Osteocyte (in vitro differentiated cells): ENCODE measurements at places on chromosomes 3 and 15. TPM values are rescaled to one million over a fixed set of nuclear protein-coding genes. Genes with fewer than 3 reads are reported as not detected.

DNA sequence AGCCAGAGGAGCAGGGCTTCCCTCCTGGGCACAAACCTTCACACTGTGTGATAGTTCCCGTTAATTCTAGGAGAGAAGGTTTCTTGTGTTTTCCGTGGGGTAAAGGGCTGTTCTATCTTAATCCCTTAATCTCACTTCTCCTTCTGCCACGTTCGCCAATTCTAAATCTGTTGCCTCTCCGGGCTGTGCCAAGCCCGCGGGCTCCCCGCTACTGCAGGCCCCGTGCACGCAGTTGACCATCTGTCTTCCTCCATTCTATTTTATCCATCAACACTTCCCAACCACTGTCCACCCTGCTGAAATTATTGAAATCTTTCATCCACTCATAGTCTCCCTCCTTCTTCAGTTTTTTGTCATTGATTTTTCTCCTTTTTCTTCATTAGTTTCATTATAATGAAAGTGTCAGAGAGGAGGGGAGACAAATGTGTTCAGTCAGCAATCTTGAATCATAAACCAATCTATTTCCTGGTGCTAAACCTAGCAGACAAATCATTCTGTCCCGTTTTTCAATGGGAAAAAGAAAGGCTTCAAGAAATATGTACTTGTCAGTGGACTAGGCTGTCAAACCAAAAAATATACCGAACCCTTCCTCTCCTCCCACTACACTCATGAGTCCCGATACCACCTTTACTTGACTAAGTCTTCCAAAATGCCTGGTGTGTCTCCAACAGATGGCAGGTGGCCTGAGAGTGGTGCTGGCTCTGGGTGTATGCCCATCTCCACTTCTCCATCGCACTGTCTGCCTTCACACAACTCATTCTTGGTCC, 39.6 kb downstream of the SLCO2A1 start:
- no peaks in the 10 kb centered on the region for H3K36me3 ChIP-seq
- H3K27me3 ChIP-seq: no peaks in the 10 kb centered on the region
- no peak overlapping the region for H3K4me3 ChIP-seq
- H3K27ac ChIP-seq: no peak overlapping the region
- H3K4me1 ChIP-seq: peaks cover 44% of the 10 kb centered on the region

- H3K36me3 ChIP-seq: no peaks in the 10 kb centered on the region
- H3K4me3 ChIP-seq: no peak overlapping the region
- no peaks in the 10 kb centered on the region for H3K4me1 ChIP-seq
- H3K27ac ChIP-seq: no peak overlapping the region
- no peaks in the 10 kb centered on the region for H3K27me3 ChIP-seq
Observed at GRCh38 chr3:191740712-191741111, 279.7 kb downstream of the PYDC2 start.

DNA sequence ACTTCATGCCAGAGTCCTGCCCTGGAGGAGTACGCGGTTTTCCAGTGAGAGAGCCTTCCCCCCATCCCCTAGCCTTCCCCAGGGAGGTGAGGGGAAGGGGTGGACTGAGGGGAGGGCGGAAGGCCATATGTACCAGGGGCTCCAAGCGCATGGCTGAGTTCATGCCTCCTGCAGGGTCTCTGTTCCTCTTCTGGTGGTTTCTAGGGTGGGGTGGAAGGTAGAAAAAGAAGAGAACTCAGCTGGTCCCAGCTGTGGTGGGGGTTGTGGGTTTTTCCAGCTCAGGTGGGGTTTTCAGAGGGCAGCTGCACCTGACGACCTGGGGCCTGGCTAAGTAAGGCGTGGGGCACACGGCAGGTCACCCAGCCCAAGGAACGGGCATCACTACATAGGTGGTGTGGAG, 10.7 kb upstream of the IQSEC1 start:
- H3K36me3 ChIP-seq: no peaks in the 10 kb centered on the region
- DNase-seq: no peak
- H3K27me3 ChIP-seq: peaks cover 5% of the 10 kb centered on the region
- H3K27ac ChIP-seq: no peak overlapping the region
- H3K4me3 ChIP-seq: no peak overlapping the region

GRCh38 chr15:71425388-71425787, 310.1 kb downstream of the THSD4 start:
- H3K27ac ChIP-seq: no peak overlapping the region
- no peak for DNase-seq
- H3K27me3 ChIP-seq: no peaks in the 10 kb centered on the region
- H3K4me3 ChIP-seq: no peak overlapping the region

GRCh38 chr3:66403323-66403990, 97.4 kb downstream of the LRIG1 start:
- H3K4me3 ChIP-seq: no peak overlapping the region
- H3K27ac ChIP-seq: peak overlapping the region; percentile 70
- H3K27me3 ChIP-seq: no peaks in the 10 kb centered on the region
- H3K4me1 ChIP-seq: peaks cover 79% of the 10 kb centered on the region
- no peak for DNase-seq
- peaks cover 30% of the 10 kb centered on the region for H3K36me3 ChIP-seq

DNA sequence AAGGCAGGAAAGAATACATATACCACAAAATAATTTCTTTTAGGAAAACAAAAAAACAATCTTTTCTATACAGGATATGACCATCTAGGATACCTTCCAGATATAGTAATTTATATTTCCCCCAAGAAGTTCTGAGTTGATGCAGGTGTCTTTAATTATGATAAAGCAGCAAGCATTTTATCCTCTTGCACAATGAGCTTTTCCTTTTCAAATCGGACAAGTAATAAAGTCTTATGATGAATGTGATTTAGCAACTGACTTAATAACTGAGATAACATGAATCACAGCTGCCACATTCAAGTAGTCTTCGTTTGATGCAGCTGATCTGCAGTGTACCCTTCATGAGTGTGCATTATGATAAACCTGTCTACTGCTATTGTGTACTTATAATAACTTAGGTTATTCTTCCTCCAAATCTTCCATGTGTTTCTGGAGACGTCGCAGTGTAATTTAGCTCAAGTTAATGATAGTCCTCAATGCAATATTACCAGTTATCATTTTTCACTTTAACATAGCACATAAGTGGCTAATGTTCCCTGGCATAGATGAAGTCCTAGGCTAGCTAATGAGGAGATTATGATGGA, 260.3 kb upstream of the MRPL3 start:
- H3K27ac ChIP-seq: no peak overlapping the region
- no peaks in the 10 kb centered on the region for H3K4me1 ChIP-seq
- H3K4me3 ChIP-seq: no peak overlapping the region
- peaks cover 2% of the 10 kb centered on the region for H3K27me3 ChIP-seq

DNA sequence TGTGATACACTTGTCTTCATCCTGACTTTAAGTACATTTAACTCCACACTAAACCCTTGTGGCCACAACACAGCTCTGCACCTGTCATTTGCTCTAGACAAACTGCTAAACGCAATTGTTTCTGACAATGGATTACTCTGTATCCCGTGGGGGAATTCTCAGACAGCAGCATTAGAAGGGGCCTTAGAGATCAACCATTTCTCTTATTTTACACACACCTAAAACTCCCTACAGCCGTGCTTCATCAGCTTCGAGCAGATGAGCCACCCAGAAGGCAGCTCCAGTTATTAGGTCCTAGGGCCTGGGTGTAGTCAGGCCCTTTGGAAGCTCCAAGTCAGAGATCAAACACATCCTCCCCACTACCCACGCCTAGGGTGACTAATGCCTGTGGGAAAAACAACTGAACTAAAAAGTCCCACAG, 1.3 kb upstream of the IL12A start:
- no peak for DNase-seq
- H3K4me1 ChIP-seq: peaks cover 31% of the 10 kb centered on the region
- no peaks in the 10 kb centered on the region for H3K36me3 ChIP-seq
- H3K27me3 ChIP-seq: no peaks in the 10 kb centered on the region
- H3K4me3 ChIP-seq: no peak overlapping the region

GRCh38 chr3:184586851-184587250, 25.3 kb downstream of the EPHB3 start:
- peaks cover 21% of the 10 kb centered on the region for H3K4me1 ChIP-seq
- no peaks in the 10 kb centered on the region for H3K36me3 ChIP-seq
- H3K27ac ChIP-seq: no peak overlapping the region
- DNase-seq: no peak

- no peaks in the 10 kb centered on the region for H3K27me3 ChIP-seq
- H3K4me3 ChIP-seq: no peak overlapping the region
- H3K36me3 ChIP-seq: no peaks in the 10 kb centered on the region
- no peak overlapping the region for H3K27ac ChIP-seq
Observed at GRCh38 chr3:6421666-6422445, 439.1 kb upstream of the GRM7 start.

GRCh38 chr3:81995329-81995728, 233.9 kb upstream of the GBE1 start:
- no peak overlapping the region for H3K27ac ChIP-seq
- peaks cover 2% of the 10 kb centered on the region for H3K4me1 ChIP-seq
- no peaks in the 10 kb centered on the region for H3K27me3 ChIP-seq
- H3K36me3 ChIP-seq: no peaks in the 10 kb centered on the region

DNA sequence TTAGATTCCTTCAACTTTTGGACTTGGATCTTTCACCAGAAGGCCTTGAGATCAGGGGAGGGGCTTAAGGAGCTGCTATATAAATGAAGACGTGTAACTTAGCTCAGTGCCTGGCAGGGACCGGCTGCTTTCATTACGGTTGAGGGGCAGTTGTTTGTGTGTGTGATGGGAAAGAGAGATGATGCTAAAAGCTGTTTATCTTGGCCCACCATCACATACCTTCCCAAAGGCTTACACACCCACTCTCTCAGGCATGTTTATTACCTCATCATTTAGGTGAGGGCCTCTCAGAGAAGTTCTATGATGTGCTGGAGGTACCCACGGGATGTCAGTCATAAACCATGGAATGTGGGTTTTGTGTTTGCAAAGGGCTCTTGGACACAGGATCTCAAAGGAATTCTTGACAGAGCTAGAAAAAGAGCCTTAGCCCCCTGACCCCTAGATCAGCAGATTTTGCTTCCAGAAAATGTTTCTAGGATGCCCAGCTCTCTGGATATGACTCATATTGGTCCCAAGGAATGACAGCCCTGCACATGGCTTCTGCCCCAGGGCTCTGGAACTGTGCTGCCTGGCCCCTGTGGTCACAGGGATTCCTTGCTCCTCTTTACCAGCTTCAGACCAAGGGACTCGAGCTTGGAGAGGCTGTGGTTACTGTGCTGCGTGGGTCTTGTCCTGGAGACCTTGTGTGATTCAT, 15.9 kb upstream of the SMAD3 start:
- peak overlapping the region; percentile 94 for H3K27ac ChIP-seq
- H3K27me3 ChIP-seq: no peaks in the 10 kb centered on the region
- no peak overlapping the region for H3K4me3 ChIP-seq
- peaks cover 40% of the 10 kb centered on the region for H3K4me1 ChIP-seq

- no peak overlapping the region for H3K27ac ChIP-seq
- no peak overlapping the region for H3K4me3 ChIP-seq
- DNase-seq: no peak
- no peaks in the 10 kb centered on the region for H3K27me3 ChIP-seq
- peaks cover 27% of the 10 kb centered on the region for H3K36me3 ChIP-seq
- no peaks in the 10 kb centered on the region for H3K4me1 ChIP-seq
Observed at GRCh38 chr3:127610105-127610504, 11.9 kb downstream of the MCM2 start.

- H3K4me1 ChIP-seq: no peaks in the 10 kb centered on the region
- DNase-seq: no peak
- H3K36me3 ChIP-seq: no peaks in the 10 kb centered on the region
- H3K4me3 ChIP-seq: no peak overlapping the region
Observed at GRCh38 chr15:77667338-77668234, 34.9 kb upstream of the LINGO1 start.

- H3K4me3 ChIP-seq: no peak overlapping the region
- no peaks in the 10 kb centered on the region for H3K36me3 ChIP-seq
- no peak for DNase-seq
- peaks cover 14% of the 10 kb centered on the region for H3K4me1 ChIP-seq
Observed at GRCh38 chr3:4552811-4553210, 59.7 kb downstream of the ITPR1 start.

DNA sequence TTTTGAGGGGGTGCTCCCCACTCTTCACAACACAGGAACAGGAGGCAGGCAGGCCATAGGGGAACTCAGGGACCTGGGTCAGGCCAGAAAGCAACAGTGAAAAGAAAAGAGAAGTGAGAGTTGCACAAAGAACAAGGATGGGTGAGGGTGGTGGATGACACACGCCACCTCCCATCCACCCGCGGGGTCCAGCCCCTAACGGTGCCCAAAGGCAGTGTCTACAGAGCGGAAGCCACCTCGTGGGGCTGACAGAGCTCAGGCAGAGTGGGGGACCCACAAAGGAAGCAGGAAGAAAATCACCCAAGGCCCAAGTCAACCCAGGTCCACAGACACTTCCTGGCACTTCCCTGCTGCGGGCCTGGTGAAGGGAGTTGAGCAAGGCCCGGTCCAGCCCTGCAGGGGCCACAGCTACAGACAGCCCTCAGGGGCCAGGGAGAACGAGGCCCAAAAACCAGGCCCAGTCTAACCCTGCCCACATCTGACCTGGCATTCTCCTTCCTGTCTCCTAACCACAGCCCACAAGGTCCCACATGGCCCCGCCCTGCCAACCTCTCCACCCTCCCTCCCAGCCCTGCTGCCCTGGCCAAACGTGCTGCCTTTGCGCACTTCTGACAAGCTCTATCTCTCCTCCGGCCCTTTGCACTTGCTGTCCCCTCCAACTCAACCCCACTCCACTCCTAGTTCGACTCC, 5.9 kb downstream of the NUP210 start:
- H3K4me1 ChIP-seq: peaks cover 21% of the 10 kb centered on the region
- no peak overlapping the region for H3K27ac ChIP-seq
- H3K36me3 ChIP-seq: no peaks in the 10 kb centered on the region
- no peak for DNase-seq
- no peaks in the 10 kb centered on the region for H3K27me3 ChIP-seq

- no peaks in the 10 kb centered on the region for H3K36me3 ChIP-seq
- peaks cover 6% of the 10 kb centered on the region for H3K4me1 ChIP-seq
- H3K27me3 ChIP-seq: peaks cover 40% of the 10 kb centered on the region
- DNase-seq: no peak
- H3K27ac ChIP-seq: no peak overlapping the region
- H3K4me3 ChIP-seq: no peak overlapping the region
Observed at GRCh38 chr3:194374935-194375334, 5.4 kb upstream of the LRRC15 start.

DNA sequence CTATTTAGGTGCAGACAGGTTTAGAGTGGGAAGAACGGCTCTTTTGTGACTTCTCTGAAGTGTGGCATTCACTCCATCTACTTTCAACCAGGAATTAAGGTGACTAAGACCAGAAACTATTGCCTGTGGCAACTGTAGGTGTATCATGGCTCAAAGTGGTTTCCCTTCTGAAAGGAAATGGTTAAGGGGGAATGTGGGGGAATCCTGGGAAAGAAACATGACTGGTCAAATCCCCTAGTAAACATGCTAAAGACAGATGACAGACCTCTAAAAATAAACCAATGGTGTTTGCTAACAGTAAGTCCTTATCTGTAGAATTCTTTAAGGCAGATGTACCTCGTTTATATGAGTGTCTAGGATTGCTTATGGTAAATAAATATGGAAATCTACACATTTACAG, 56.9 kb downstream of the MEGF11 start:
- peaks cover 36% of the 10 kb centered on the region for H3K27me3 ChIP-seq
- H3K27ac ChIP-seq: no peak overlapping the region
- no peaks in the 10 kb centered on the region for H3K4me1 ChIP-seq

DNA sequence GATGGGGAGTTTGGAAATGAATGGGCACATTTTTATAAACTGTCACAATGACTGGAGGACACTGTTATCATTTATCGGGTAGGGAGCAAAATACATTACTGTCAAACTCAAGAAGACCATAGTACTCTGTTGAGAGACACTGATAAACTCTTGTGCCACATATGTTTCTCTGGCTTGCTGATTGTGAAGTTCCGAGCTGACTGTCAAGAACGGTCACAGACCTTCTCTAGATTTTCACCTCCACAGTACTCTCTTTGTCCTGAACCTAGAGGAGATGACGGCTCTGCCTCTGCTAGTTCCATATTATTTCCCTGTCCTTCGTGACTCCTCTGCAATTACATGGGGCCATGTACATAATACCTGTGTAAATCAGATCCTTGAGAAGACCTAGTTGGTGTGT, 451.9 kb downstream of the LPP start:
- no peaks in the 10 kb centered on the region for H3K27me3 ChIP-seq
- DNase-seq: no peak

Gene GOLGA6L10
- 1.6 and 2.9 TPM in 2 replicates for total RNA-seq

Gene EOMES
- not detected in 2 replicates for total RNA-seq

Gene ZNF662
- not detected in 2 replicates for total RNA-seq

Gene ECE2
- total RNA-seq: not detected in 2 replicates

Gene RPL14
- total RNA-seq: 1,629 and 1,726 TPM in 2 replicates
